ENCODE measurements at places on chromosomes 1 and 21.

DNA sequence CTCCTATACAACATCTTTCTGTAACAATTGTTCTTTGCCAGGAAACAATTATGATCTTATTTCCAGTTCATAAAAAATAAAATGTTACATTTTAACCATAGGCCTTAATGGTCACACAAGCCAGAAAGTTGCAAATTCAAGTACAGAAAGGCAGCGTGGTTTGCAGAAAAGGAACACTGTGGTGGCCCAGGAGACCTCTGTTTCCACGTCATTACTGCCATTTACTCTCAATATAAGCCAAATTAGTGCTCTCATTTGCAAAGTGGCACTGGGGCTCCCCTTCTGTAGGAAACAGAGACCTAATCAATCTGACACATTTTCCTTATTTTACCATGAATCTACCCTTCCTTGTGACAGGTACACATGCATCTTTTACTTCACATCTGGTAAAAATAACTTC, 79.3 kb upstream of the TLR5 start:
- DNase-seq: no peak

DNA sequence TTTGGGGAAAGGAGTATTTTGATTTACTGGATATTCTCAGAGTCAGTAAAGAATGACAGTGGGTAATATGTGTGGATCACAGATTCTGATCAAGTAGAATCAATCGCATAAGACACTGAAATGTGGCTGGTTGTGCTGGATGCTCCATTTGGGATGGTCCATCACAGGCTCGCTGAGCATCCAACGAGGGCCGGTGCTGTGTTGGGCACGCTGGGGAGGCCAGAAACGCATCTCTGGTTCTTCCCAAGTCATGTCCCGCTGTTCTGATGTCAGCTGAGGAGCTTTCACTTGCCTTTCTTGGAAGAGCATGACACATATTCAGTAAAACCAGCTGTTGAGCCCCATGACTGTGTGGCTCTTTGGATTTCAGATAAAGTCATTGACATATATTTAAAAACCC, 72.0 kb downstream of the UMODL1 start:
- no peak for DNase-seq

- DNase-seq: no peak
Observed at GRCh38 chr1:17452686-17453085, 13.2 kb upstream of the RCC2 start.

DNA sequence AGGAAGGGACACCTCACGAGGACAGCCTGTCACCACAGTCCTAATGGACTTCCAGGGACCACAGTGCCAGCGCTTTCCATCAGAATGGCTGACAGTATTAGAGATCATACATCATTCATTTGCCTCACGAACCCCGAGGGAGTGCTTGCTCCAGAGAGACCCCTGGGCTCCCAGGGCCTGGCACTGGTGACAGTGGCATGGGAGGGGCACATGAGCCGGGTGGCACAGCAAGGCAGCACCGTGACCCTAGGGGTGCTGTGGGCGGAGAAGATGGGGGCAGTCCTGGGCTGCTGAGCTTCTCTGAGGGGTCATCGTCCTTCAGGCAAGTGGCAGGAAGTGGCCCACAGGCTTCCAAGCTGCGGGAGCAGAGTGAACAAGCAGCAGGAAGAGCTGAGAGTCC, 16.4 kb upstream of the TSPEAR start:
- no peak for DNase-seq

GRCh38 chr1:210631399-210631798, 302.7 kb downstream of the HHAT start:
- no peak for DNase-seq

GRCh38 chr1:41462680-41463004, 21.8 kb downstream of the EDN2 start:
- no peak for DNase-seq

- no peak for DNase-seq
Observed at GRCh38 chr1:238485057-238485911, 594.6 kb upstream of the ZP4 start.

DNA sequence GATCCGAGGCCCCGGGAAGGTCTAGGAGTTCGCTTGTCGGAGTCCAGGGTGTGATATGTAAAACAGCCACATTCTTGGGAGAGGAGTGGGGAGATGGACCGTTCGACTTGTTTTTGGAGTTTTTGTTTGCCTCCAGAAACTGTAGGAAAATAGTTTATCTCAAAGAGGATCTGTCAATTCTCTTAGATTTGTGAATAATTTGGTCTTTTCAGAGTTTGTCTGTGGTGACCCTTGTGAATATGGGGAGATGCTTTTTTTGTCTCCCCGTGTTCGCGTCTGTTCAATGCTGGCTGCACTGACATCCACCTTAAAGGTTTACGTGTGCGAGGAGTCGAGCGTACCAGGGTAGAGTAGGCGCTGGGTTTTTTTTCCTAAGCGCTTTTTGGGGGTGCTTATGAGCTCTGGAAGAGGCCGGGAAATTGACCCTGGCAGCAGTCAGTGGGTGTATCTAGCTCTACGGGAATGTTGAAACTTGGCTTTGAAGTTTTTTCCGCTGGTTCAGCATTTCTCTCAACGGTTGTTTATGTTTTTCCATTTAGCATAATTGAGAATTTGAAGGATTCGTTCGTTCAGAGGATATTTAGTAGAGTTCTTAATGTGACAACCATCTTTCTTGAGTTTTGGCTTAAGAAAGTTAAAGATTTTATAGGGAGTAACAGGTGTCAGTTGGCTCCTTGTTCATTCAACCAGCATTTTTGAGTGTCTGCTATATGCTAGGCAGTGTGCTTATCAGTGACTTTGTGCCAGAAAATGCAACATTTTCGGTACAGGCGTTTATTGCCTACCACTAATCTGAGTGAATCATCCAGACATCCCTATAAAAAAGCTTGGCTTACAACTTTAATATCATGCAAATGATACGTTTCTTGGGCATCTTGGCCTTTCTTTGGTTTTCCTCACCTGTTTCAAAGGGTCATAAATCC, 1.2 kb downstream of the SZRD1 start:
- DNase-seq: no peak

- no peak for DNase-seq
Observed at GRCh38 chr1:246705368-246705767, 18.8 kb upstream of the SCCPDH start.

DNA sequence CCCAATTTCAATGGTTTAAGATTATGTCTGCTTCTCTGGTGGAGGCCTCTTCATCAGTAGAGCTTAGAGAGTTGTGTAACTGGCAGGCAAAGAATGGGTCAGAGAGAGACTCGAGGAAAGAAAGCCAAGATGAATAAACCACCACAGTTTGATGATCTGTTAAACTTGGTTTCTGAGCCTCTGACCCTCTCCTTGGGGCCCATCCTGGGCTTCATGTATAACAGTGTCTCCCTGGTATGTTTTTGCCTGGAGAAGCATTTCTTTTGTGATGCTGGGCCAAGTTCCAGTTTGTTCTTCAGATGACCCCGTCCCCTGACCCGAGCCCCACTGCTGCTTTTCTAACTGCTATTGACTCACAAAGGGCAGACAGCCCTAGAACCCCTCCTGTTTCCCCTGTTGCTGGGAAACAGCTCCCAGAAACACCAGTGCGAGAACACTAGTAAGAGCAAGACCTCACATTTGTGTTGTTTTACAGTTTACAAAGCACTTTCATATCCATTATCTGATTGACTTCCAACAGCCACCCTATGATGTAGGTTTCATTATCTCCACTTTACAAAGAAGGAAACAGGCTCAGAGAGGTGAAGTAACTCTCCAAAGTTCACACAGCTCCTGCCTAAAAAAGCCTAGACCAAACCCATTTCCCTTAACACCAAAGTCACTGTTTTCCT, 9.0 kb downstream of the CD2 start:
- no peak for DNase-seq

DNA sequence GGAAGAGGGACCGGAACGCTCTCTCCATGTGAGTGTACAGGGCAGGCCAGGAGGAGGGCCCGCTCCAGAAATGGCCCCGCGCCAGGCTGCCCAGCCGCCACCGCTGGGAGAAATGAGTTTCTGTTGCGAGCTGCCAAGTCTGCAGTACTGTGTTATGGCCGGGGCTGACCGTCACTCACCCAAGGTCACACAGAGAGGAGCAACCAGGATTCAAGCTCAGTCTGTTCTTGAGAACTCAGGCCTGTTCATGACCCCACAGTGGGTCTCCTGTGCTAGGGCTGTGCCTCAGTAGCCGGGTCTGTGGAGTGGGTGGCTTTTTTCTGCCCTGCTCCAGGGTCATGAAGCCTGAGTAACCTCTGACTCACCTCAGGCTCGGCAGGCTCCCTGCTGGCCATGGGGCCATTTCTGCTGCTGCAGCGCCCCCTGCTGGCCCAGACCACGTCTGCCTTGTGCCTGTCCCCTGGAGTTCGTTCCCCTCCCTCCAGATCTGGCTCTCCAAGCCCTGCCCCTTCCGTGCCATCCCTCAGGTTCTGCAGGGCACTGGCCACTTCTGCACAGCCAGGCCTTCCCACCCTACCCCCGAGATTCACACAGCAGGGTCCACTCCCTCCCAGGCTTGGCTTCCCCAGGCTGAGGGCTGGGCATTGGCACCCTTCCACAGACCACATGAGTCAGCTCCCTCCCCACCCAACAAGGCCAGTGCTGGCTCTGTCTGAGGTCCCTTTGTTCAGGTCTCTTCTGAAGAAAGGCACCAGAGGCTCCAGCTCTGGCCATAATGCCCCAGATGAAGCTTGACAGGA, 51.8 kb downstream of the EDN2 start:
- DNase-seq: peak; percentile 76

DNA sequence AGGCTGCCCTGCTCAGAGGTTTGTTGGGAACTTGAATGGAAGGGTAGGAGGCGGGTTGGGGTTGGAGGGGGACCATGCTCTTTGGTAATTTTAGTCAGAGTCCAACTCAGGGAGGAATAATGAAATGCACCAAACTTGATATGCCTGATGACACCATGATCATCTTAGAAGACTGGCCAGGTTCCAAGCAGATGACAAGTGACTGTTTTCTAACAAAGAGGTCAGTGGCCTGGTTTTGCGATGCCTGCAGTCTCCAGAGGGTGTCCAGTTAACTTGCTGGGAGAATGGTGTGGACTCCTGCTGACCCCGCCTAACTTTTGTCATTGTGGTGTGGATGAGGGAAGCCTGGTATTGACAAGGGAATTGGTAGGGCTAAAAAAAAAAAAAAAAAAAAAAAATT, 12.4 kb downstream of the VANGL1 start:
- DNase-seq: no peak

GRCh38 chr1:114436799-114437198, 74.2 kb downstream of the TRIM33 start:
- DNase-seq: no peak

GRCh38 chr1:66618390-66618789, 84.4 kb downstream of the SGIP1 start:
- no peak for DNase-seq

- no peak for DNase-seq
Observed at GRCh38 chr1:91549041-91549735, 48.5 kb downstream of the CDC7 start.

DNA sequence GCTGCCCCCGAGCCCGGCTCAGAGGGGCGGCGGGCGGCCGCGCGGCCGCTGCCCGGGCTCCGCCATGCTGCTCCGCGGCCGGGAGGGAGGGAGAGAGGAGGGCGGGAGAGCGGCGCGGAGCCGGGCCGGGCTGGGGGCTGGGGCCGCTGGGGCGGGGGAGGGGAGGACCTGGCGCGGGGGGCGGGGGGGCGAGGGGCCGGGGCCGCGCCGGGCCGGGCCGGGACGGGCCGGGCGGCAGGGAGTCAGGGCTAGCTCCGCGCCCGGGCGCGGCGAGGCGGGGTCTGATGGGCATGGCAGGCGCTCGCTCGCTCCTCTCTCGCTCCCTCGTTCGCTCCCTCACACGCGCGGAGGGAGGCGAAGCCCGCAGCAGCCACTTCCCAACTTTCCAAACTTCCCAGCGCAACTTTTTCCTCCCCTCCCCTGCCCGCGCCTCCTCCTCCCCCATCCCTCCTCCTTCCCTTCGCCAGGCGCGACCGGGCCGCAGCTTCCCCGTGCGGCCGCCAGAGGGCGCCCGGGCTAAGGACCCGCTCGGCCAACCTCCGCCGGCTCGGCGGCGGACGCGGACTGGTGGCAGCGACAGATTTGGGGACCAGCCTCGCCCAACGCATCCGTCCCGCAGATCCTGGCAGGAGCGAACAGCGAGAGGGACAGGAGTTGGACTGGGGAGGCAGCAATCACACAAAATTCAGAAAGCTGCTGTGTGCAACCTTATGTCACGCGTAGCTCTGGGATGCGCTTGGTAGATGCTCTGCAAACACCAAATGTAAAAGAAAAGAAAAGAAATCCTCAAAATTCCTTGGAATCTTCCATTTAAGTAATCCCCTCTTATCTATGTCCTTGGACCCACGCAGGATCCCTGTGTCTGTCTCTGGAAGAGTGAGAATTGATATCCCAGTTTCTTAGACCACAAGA, at the start of gene TRABD2B:
Gene TRABD2B (minus strand): TSS at position 97 of the 912 bp plus-strand sequence.
- peak; percentile 60 for DNase-seq

GRCh38 chr21:36511484-36512220, 31.7 kb upstream of the CLDN14 start:
- no peak for DNase-seq

DNA sequence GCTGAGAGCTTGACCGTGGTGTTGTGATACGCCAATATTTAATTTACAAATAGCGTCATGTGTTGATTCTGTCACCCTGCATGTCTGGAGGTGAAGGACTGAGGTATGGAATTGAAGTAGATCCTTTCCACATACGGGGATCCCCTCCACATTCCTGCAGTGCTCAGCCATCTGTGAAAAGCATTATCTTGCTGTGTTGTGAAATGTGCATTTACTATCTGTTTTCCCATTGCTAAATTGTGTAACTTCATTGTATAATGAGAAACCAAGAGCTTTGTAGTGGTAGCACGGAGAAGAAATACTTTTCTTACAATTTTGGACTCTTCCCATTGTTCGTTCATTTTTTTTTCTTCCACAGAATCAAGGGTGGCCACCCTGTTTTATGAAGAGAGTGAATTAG, 577.3 kb upstream of the ZP4 start:
- DNase-seq: no peak

GRCh38 chr1:21124846-21125245, 51.9 kb downstream of the EIF4G3 start:
- DNase-seq: no peak

- DNase-seq: no peak
Observed at GRCh38 chr1:203056012-203056411, 29.7 kb downstream of the PPFIA4 start.

GRCh38 chr1:27804791-27805190, 25.8 kb upstream of the PPP1R8 start:
- DNase-seq: no peak

- no peak for DNase-seq
Observed at GRCh38 chr1:176187001-176187400, 20.1 kb downstream of the COP1 start.

DNA sequence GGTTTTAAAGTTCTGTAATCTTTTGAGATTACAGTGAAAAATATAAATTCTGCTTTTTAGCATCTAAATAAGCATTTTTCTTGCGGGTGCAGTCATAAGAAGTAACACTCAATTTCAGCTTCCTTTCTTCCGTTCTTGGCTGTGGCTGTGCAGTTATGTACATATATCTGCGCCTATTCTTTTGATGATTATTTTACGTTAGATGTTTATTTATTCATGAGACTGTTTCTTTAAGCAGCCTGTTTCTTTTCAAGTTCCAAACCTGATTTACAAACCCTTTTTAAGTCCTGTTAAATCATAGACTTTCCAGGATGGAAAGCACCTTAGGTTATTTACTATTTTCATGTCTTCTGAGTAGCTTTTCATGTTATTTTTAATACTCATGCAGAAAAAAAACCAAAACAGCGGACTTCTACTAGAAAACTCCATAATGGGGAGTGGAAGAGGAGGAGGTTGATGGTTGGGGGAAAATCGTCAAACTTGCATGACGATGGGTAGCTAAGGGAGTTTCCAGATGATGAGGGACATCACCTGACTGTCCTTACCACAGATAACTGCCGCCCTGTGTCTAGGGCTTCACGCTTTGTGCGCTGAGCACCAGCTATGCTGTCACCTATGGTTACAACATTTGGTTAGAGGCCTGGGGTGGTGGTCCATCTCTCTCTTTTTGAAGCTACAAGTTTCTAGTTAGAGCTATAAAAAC, 2.6 kb downstream of the PRDM2 start:
- peak; percentile 19 for DNase-seq

Measured in stimulated activated CD4-positive, alpha-beta T cell treated with anti-CD3 and anti-CD28 coated beads, Interleukin-15, amount 100 ng/mL, for 48 hours (primary cell).